ENCODE measurements at places on chromosomes 3 and 15.
A peak's percentile ranks its signal among the peaks of the same experiment; 100 is the strongest.

- no peak for DNase-seq
Observed at GRCh38 chr3:24004171-24004938, 59.3 kb downstream of the NR1D2 start.

DNA sequence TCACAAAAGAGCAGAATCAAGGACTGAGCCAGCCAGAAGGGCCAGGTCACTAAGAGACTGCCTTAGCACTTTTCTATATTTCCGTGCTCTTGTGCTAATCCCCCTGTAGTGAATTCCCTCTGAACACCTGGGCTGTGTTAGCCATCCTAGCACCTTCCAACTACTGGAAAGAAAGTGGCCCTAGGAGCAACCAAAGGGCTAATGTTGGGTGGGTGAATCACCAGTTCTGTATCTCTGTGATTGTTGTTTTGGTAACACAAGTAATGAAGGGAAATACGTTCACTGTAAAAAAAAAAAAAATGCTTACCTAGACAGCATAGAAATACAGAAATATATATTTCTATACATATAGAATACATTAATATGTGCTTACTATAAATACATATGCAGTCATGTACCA, 43.9 kb downstream of the PXYLP1 start:
- DNase-seq = no peak

DNA sequence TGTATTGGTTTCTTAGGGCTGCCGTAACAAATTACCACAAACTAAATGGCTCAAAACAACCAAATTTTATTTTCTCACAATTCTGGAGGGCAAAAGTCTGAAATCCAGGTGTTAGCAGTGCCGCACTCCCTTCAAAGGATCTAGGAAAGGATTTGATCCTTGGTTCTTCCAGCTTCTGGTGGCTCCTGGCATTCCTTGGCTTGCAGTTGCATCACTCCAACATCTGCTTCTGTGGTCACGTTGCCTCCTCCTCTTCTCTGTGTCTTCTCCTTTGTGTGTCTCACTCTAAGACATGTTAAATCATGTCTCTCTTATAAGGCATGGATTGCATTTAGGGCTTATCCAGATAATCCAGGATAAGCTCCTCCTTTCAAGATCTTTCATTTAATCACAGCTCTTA, 262.2 kb downstream of the MEX3B start:
- no peak for DNase-seq

DNA sequence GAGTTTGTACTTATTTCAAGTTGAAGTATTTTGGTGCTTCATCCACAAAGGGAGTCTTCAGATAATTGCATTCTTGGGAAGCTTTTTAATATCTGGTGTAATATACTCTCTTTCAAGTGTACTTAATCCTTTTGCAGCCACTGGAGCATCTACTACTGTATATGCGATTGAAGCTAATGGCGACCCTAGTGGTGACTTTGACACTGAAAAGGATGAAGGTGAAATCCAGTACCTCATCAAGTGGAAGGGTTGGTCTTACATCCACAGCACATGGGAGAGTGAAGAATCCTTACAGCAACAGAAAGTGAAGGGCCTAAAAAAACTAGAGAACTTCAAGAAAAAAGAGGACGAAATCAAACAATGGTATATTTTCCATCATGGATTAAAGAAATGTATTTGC, 42.6 kb downstream of the CHD2 start:
- no peak for DNase-seq

- no peak for DNase-seq
Observed at GRCh38 chr3:43031889-43032545, 52.9 kb downstream of the GASK1A start.

DNA sequence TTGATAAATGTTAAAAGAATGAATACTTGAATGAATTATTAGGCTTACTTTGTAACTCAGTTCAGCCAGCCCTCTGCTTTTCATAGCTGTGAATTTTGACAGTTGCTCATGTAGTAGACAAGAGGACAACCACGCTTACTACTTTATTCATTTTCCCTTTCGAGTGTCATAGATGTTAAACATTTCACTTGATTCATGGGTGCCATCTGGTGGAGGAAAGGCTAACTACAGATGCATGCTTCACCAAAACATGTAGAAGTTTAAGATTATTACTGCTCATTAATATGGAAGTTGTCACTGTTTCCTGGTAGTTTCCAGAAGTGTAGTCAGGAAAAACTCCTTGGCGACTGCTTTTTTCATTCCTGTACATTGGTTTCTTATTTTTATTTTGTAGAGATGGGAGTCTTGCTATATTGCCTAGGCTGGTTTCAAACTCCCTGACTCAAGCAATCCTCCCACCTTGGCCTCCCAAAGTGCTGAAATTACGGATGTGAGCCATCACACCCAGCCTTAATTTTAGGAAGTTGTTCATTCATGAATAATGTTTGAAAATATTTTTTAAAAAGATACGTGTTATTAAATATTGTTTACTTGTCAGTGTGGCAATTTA, 163.2 kb downstream of the B3GALNT1 start:
- peak; percentile 45 for DNase-seq

- no peak for DNase-seq
Observed at GRCh38 chr15:52789601-52790168, 451 bp downstream of the ONECUT1 start.

DNA sequence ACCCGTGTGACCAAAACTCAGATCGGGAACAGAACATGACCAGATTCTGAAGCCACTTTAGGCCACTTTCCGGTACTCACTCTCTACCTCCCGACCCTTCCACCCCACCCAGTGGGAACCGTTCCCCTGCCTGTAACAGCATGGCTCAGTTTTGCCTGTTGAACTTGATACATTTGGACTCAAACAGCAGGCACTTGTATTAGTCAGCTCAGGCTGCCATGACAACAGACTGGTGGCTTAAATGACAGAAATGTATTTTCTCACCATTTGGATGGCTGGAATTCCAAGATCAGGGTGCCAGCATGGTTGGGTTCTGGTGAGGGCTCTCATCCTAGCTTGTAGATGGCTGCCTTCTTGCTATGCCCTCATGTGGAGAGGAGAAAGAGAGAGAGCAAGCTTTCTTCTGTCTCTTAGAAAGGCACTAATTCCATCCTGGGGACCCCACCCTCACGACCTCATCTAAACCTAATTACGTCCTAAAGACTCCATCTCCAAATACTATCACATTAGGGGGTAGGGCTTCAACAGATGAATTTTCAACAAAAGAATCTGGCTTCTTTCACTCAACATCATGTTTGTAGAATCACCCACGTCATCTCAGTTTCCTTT, 9.3 kb upstream of the SSUH2 start:
- DNase-seq = no peak

- no peak for DNase-seq
Observed at GRCh38 chr3:29677421-29677820, 396.6 kb downstream of the RBMS3 start.

- DNase-seq = no peak
Observed at GRCh38 chr3:65846936-65847335, 191.8 kb downstream of the MAGI1 start.

GRCh38 chr3:127714125-127714571, 41.4 kb downstream of the ABTB1 start:
- no peak for DNase-seq

DNA sequence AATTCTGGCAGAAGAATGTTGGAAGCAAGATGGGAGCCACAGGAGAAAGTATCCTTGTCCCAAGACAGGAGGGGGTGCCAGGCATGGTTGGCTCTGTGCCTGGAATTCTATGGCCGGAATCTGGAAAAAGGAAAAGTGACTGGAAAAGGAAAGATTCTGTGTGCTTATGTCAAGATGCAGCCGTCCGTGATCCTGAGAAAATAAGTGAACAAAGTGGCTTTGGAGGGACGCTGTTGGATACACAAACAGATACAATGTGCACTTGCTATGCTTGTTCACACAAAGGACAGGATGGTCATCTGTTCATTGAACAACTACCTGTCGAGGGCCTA, 28.5 kb upstream of the MUC20 start:
- DNase-seq = no peak

- no peak for DNase-seq
Observed at GRCh38 chr15:66144978-66145725, 108.4 kb downstream of the MEGF11 start.

- no peak for DNase-seq
Observed at GRCh38 chr3:192675958-192676649, 51.2 kb downstream of the FGF12 start.

DNA sequence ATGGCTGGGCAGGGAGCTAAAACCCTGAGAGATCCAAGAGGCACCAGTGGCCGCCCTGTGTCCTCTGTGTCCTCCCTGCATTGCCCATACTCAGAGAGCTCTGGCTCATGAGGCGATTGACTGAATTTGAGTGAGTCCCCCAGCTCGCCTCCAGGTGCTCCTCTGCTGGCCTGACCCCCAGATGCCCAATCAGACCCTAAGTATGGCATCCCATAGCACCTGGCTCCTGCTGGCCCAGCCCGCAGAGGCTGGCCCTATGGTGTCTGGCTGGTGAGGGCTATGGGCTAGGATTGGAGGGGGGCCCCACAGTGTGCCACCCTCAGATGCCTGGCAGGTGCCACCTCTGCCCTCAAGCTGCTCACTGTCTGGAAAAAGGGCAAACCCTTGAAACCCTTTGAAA, 1.6 kb upstream of the TKT start:
- DNase-seq = no peak

- no peak for DNase-seq
Observed at GRCh38 chr15:40949756-40950207, 3.5 kb upstream of the CHAC1 start.

DNA sequence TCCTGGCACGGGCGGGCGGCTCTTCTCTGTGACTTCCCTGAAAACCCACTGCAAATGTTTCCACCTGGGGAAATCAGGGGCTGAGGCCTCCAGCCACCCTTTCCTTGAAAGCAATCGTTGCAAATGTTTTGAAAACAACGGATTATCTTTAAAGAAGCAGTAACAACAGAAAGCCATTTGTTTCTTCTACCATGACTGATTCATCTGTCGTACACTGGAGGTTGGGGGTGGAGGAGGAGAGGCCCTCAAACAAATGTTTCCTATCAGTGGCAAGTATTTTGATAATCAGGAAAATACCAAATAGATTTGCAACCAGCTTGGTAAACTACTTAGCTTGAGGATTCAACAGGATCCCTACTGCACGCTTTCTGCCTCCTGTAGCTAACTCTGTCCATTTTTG, 114.9 kb downstream of the PDZRN3 start:
- no peak for DNase-seq

GRCh38 chr3:19632099-19633074, 301.6 kb downstream of the EFHB start:
- no peak for DNase-seq

- DNase-seq = no peak
Observed at GRCh38 chr3:11662392-11662990, 18.8 kb upstream of the VGLL4 start.

- DNase-seq = no peak
Observed at GRCh38 chr15:76999996-77000395, 5.1 kb downstream of the PSTPIP1 start.

DNA sequence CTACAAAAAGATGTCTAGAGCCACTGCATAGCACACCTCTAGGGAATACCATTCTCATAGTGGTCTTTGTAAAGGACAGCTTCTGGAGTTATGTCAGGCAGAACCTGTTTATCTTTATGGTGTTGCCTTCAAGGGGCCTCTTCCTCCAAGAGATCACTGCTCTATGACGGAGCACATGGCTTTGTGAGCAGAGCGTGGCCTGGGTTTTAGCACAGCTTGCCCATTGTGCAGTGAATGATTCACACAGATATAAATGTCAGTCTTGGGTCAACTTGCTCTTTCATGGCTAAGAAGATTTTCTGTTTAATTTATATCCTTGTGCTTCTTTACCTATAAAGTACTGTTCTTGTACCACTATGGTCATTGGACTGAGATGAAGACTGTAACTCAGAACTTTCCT, 41.5 kb upstream of the RBMS3 start:
- no peak for DNase-seq

- DNase-seq = no peak
Observed at GRCh38 chr3:76958861-76959260, 81.0 kb upstream of the ROBO2 start.

- DNase-seq = no peak
Observed at GRCh38 chr15:70479785-70480184, 283.6 kb downstream of the UACA start.
